ENCODE measurements at places on chromosomes 12 and 14.

GRCh38 chr12:51127050-51127729 lies 43.8 kb upstream of the CSRNP2 start:
- no peak for DNase-seq

DNA sequence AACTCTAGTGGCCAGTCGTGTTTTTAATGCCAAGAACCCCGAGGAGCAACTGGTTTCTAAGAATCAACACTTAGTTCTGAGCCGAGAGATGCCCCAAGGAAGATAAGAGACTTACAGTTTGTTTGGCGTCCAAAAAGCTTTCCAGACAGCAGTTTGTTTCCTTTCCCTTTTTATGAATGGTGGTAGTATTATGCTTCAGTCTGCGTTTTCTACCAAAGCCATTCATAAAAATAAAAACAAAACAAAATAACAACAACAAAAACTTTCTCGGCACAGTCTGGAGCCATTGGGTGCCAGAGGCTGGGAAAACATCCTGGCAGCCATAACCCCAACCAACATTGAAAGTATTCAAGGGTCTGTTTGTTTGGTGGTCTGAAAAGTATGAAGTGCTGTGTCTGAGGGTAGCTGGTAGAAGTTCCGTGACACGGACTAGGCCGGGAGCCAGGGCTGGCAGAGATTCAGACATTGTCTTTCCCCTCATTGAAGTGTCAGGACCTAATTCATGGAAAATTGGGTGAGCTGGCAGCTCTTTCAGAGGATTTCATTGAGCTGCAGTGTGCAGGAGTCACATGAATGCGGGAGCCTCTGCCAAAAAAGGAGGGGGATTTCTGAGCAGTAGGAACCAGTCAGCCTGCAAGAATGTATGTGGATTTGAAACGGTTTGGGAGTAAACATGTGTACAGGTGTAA lies 124.2 kb downstream of the HMGA2 start:
- no peak for DNase-seq

DNA sequence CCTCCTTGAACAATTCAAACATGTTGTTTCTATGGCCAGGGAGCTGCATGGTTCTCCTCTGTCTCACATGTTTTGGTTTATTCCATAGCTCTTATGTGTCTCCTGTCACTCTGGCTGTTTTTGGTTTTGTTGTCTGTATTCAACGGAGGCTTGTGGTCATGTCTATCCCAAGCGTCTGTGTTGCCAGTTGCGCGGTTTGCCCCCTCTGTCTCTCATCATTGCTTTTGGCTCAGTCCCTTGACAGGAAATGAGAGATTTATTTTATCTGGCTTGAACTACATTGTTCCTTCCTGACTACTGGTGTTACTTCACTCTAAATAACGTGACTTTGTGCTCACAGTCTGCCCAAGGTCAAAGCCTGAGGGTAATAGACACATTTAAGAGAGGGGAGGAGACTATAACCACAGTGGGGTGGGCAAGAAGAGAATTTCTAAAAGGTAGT lies 96.4 kb upstream of the SOX5 start:
- no peak for DNase-seq

DNA sequence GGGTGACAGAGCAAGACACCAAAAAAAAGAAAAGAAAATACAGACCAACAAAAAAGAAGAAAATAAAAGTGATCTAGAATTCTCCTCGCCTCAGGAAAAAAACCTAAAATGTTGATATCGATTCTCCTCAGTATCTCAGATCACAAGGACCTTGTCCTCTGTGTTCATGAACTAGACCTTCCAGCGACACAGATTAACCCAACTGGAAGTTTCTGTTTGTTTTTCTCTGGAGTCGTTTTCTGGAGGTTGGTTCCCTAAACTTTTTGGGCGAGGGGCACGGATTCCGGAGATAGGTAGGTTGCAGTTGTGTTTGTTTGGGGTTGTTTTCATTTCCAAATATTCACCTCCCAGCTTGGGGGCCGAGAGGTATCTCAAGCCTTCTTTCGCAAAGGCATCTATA lies 559 bp upstream of the RFC5 start:
- no peak for DNase-seq

GRCh38 chr12:56413392-56413791 lies 35.8 kb downstream of the TIMELESS start:
- DNase-seq = no peak

DNA sequence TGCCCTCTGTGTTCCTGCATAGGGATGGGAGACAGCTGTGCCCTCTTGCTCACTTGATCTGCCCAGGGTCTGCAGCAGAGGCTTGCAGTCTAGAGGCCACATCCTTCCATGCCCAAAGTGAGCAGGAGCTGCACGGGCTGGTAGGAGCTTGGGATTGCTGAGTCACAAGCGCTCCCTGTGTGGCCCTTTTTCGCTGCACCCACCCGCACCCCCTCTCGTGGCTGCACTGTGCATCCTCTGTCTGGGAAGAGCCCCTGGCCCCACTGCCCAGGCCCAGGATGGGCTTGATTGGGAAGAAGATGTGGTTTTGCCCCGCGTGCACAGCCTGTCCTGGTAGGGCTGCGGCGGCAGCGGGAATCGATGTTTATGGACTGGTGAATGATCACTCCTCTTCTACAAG lies 192.4 kb downstream of the TSPAN9 start:
- DNase-seq = no peak

- DNase-seq = no peak
These were observed 3.2 kb upstream of the NUMB start for GRCh38 chr14:73461478-73462047.

DNA sequence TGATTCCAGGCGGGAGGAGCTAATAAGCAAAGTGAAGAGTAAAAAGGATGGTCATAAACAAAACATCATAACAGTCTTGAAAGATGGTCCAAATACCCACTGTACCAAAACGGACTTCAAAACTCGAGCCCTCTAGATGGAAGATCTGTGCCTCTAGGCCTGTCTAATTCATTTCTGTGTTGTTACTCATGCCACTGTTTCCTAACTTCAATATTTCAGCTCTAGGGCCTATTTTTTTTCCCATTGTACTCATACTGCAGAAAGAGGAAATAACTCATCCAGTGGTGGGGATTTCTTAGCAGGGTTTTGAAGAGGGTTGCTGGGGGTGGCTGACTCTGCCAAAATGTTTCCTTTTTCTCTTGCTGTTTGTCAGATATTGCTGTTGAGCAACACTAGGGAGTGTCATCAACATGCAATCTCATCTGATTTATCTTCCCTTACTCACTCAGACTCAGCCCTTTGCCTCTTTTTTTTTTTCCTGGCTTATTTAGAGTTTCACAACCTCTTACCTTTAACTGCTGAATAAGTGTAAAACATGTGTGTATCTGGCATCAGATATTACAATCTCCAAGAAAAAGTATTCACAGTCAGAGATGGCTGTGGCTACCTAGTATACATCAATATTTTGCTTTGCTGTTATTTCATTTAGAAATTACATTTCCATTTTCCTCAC lies 189.6 kb downstream of the DUSP6 start:
- no peak for DNase-seq

DNA sequence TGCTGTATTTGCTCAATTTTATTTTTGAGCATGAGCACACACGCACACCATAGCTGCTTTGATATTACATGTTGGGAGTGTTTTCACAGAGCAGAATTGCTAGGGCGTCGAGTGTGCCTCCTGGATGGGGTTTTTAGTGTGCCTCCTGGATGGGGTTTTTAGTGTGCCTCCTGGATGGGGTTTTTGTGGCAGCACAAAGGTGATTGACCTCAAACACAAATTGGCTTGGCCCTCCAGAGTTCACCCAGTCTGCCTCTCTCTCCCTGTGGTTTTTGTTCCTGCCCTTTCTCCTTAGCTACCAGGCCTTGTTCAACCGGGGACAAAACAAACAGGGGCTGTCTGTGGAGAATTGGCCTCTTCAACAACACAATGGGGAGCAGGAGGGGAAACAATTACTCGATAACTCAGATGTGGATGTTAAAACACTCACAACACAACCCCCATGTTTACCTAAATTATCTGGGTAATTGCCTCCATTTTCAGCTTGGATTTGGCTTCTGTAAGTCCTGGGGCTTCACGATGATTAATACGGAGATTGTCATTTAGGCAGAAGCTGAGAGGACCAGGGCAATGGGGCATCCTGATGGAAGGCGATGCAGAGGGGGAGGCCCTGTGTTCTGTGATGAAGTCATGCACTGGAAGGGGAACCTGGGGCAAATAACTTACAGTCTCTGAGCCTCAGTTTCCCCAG lies 26.9 kb downstream of the TBX3 start:
- no peak for DNase-seq

DNA sequence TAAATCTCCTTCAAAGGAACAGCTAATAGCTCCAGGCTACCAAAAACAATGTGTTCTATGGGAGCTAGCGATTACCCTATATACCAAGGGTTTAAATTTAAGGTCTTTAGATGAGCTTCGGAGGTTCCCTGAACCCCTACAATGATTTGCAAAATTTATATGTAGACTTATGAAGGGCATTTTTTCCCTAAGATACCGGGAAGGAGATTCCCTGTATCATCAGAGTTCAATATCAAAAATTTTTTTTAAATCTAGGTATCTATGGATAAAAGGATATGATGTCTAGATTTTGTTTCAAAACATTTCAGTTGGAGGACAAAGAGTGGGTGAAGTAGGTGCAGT lies 17.9 kb upstream of the COL2A1 start:
- no peak for DNase-seq

- DNase-seq = no peak
These were observed 1.1 kb downstream of the ANKS1B start for GRCh38 chr12:99983456-99984258.

DNA sequence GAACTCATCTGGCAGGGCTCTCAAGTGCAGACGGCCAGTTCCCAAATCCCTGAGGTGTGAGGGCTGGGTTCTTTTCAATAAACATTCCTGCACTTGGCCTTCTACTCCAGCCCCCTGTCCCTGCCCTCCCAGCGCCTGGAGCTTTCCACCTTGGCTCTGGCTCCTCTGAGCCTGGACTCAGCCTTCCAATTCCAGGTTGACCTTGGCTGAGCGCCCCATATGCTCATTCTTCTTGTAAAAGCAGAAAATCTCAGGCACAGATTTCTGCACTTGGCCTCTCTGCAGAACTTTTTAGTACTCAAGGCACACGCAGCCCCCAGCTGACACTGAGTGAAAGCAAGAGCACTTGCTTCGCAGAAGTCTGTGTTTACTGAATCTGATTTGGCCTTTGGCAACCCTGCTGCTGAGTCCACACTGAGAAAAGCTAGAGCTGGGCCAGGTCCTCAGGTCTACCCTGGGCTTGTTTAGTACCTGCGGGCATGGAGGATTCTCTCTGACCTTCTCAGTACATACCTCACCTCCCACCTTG lies 222.7 kb downstream of the MSRB3 start:
- no peak for DNase-seq

GRCh38 chr12:43114316-43114715 lies 437.7 kb downstream of the ADAMTS20 start:
- DNase-seq = no peak

- no peak for DNase-seq
These were observed 44.2 kb upstream of the MMP17 start for GRCh38 chr12:131783915-131784541.

- no peak for DNase-seq
These were observed 61.3 kb downstream of the PHLDA1 start for GRCh38 chr12:75970310-75970709.

DNA sequence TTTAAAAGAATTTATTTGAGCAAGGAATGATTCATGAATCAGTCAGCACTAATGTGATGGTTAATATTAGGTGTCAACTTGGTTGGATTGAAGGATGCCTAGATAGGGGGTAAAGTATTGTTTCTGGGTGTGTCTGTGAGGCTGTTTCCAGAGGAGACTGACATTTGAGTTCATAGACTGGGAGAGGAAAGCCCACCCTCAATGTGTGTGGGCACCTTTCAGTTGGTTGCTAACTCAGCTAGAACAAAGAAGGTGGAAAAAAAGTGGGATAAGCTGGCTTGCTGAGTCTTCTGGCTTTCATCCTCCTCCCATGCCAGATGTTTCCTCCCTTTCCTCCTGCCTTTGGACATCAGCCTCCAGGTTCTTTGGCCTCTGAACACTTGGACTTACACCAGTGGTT lies 47.2 kb downstream of the TESPA1 start:
- DNase-seq = no peak
